ENCODE measurements at places on chromosomes 2 and 18.

GRCh38 chr18:58355243-58355642 is 273.6 kb downstream of the ALPK2 start:
- no peak for DNase-seq

GRCh38 chr2:190137561-190137960 is 75.0 kb upstream of the MSTN start:
- DNase-seq = no peak

DNA sequence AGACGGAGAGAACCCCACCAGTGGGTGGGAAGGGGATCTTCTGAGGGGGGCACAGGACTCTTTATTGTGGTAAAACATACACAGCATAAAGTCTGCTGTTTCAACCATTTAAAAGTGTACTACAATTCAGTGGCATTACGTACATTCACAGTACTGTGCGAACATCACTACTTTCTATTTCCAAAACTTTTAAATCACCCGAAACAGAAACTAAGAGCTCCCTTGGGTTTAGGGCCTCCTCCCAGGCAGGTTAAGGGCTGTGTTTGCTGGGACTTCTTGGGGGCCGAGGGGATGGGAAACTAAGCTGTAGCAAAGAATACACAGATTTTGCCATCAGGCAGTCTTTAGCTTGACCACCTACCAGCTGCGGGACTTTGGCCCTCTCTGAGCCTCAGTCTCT is 242.0 kb downstream of the HAUS1 start:
- no peak for DNase-seq

- no peak for DNase-seq
These were observed 10.0 kb upstream of the THADA start for GRCh38 chr2:43605851-43606250.

DNA sequence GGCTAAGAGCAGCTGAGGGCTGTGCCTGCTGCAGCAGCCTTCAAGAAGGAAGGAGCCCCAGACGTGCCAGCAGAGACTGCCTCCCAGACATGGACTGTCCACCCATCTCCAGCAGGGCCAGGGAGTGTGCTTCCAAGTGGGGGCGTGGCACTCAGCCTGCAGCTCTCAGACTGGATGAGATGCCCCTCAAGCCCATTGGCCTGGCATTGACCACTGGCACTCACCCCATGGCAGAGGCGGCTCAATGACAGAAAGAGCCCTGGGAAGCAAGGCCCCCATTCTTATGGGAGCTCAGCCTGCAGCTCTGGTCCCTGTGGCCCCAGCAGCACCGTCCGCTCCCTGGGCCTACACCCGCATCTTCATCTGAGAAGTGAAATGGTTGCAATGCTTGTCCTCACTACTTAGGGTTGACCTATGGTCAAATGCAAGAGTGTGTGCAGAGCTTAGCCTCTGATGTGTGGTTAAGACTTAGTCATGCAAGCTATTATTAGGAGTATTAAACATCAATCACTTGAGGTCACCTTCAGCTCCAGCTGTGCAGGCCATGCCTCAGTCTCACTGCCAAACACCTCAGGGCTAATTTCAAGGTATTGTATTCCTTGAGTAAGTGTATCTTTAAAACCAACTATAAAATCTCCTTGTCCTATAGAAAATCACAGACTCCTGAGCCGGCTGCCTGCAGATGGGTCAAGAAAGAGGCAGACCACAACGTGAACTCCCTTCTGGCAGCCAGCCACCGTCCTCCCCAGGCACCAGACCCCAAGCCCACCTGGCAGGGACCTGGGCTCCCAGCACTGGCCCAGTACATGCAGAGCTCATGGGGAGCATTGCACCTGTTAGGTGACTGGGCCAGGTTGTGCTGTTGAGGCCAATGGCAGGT is 194.8 kb downstream of the NDUFA10 start:
- DNase-seq = no peak

DNA sequence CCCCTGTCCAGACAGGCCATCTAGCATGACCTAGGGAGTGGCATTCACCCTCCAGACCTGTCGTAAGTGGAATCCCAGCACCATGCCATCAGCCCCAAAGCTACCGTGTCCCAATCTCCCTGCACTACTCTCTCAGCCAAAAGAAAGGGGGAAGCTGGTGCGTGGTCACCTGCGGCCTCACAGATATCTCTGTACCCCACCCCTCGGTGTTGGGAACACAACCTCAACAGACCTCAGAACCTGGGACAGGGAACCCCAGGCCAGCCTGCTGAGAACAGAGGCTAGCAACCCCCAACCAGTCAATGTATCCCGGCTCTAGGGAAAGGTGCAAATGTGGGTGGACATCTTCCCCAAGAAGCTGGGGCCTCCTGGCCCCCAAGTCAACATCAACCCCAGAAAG is 38.2 kb downstream of the LMAN2L start:
- DNase-seq = no peak

DNA sequence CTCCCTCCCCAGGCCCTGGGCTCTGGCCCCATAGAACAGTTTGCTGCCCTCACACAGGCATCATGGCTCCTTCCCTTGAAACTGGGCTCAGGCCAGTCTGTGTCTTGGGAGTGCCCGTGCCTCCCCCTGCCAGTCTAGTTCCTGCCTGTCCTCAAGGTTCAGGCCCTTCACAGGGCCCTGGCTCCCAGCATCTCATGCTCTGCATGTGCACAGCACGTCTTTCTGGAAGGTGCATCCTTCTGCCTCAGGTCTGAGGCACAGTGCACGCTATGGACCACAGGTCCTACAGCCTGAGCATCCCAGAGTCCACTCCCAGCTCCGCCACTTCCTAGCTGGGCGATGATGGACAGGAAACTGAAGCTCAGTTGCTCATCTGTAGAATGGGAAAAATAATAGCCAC is 35.6 kb upstream of the FOSL2 start:
- DNase-seq = no peak

DNA sequence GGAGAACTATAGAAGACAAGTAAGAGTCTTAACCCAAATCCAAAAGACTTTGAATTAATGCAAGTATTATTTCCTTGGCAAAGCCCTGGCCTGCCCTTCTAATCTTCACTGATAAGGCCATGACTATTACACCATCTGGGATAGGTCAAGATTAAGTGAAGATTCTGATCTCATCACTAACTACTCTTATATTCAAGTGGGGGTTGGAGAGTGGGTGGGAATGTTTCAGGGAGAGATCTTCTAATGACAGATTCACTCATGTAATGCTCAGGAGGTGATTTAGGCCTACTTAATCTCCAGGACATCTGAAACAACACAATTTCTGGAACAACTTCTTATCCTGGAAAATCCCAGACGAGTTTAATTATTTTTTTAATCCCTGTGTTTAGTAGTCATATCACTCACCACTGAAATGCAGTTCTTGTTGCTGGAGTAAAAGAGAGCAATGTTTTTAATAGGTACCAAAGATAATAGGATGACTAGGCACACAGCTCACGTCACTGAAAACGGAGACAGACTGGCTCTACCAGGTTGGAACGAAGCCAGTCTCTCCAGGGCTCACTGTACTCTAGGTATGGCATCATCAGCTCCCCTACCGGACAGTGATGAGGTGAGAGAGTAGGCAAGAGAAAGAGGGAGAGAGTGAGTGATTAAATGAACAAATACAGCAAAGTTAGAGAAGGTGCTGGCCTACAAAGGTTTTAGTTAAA is 133.1 kb downstream of the NCKAP5 start:
- DNase-seq = no peak

DNA sequence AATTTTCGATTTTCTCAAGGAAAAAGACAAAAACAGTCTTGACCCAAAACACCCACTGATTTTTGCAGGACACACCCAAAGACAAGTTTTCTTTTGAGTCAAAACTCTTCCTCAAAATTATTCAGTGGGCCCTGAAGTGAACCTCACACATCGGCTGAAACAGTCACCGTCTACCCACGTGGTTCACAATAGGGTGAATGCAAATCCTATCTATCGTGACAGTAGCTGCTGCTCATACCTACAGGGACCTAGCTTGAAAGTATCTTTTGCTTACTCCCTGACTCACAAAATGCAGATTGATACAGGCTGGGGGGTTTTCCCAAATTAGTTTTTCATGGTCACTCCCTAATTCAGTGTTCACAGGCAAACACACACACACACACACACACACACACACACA is 10.7 kb upstream of the CD226 start:
- no peak for DNase-seq

- no peak for DNase-seq
These were observed 26.1 kb downstream of the MPHOSPH10 start for GRCh38 chr2:71156573-71156972.

GRCh38 chr18:70380915-70381896 is 92.4 kb downstream of the SOCS6 start:
- peak; percentile 70 for DNase-seq

GRCh38 chr2:140695155-140695554 is 1435.7 kb downstream of the LRP1B start:
- DNase-seq = no peak

DNA sequence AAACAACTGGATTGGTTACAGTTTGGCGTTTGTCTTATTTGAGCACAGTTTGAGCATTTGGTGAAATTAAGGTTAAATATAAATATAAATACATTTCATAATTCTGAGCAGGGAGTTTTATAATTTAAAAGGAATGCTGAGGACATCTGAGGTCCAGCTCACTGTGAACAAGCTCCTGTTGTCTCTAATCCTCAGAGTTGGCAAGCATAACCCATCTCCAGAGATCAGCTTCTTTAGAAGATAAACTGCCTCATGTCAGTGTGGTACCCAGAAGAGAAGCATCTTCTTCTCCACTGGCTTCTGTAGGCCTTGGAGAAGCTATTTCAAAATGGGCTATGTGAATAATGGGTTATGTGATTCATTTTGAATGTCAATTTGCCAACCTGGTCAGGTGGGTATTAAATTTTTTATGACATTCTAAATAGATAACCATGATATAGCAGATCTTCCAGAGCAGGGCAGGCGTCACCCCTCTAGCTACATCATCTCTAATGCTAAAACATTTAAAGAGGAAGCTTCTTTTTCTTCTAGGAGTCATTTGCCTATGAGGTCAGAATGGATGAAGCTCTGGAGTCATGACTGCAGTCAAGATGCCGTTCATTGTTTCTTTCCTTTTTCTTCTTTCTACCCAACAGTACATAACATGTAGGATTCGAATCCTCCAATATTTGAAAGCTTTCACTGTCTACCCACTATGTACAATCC is 324.0 kb downstream of the RNF144A start:
- no peak for DNase-seq

- DNase-seq = no peak
These were observed 43.9 kb downstream of the CHMP3 start for GRCh38 chr2:86519349-86519748.

GRCh38 chr2:186950694-186951093 is 101.7 kb upstream of the ZSWIM2 start:
- no peak for DNase-seq

DNA sequence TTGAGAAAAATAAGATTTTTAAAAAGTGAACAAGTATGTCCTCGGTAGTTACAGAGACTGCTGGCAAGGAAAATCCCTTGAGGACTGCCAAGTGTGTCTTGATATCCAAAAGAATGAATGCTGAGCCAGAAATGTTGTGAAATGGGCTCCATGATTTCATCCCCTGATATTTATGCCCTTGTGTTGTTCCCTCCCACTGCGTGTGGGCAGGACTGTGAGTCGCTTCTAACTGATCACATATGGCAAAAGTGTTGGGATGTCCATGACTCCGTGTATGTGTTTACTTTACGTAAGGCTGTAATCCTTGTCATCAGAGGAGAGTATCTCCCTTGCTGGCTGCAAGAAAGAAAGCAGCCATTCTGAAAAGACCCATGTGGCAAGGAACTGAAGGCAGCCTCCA is 285.1 kb downstream of the SS18 start:
- DNase-seq = no peak

GRCh38 chr2:12818416-12819102 is 101.8 kb downstream of the TRIB2 start:
- no peak for DNase-seq

DNA sequence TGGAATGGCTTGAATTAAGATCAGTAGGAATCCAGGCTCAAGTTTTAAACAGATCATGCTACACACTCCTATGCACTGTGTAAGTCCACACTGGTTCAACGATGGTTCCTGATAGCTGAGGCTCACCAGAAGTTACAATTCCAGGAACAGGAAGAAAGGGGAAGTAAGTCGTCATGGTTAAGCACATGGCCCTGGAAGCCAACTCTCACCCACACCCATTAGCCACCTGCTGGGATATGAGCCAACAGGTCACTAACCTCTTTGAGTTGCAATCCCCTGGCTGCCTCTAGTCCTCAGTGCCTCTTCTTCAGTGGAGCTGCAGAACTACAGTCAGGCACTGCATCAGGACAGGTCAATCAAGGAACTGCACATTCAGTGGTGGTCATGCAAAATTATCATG is 133.5 kb downstream of the TMEM182 start:
- no peak for DNase-seq

DNA sequence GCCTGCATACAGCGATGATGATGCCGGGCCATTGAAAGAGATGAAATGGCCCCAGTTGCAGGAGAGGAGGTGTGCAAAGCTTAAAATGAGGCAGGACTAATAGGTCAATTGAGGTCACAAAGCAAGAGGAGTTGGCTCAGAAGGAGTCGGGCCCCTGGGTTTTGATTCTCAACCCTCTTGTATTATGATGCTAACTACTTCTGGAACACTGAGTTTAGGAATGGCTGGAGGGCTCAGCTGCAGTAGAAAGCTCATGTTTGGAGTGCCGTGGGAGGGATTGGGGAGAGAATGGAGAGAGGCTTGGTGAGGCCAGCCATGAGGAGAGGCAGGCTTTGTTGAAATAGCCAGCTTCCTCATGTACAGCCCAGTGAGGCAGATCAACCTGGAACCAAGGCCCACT is 4.8 kb downstream of the TNP1 start:
- no peak for DNase-seq

DNA sequence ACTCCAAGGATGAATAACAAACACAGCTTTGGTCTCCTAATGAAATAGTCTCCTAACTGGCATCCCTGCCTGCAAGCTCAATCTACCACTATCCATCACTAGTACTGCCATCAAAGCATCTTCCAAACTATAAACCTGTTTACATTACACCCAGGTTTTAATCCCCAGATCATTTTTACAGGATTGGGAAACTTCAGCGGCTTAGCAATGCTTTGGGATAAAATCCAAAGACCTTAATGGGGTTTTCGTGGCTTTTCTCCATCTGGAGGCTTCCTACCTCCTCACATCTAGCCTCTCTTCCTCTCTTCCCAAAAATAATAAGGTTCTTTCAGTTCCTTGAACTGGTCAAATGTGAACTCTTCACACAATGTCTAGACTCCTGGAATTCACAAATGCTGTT is 92.2 kb upstream of the SETBP1 start:
- no peak for DNase-seq

- DNase-seq = no peak
These were observed at the start of gene LAMA3 for GRCh38 chr18:23689031-23689615. Gene LAMA3, plus strand, starts transcription at chr18:23689453. Its CDS starts 231 bp downstream, at chr18:23689684.

DNA sequence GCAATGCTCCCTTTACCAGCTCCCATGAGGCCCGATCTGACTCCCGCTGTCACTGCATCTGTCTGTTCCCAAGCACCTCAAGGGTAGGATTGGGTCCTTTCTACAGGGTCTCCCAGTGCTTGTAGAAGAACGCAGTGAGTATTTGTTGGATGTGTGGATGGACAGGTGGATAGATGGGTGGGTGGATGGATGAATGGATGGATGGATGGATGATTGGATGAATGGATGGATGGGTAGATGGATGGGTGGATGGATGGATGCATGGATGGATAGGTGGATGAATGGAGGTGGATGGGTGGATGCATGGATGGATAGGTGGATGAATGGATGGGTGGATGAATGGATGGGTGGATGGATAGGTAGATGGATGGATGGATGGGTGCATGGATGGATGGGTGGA is 91.6 kb downstream of the HS1BP3 start:
- no peak for DNase-seq

Measured in hippocampal formation (tissue), 2 donors.